Right kidney (tissue), 9 donors: ENCODE measurements at places on chromosomes 11 and 22.

DNA sequence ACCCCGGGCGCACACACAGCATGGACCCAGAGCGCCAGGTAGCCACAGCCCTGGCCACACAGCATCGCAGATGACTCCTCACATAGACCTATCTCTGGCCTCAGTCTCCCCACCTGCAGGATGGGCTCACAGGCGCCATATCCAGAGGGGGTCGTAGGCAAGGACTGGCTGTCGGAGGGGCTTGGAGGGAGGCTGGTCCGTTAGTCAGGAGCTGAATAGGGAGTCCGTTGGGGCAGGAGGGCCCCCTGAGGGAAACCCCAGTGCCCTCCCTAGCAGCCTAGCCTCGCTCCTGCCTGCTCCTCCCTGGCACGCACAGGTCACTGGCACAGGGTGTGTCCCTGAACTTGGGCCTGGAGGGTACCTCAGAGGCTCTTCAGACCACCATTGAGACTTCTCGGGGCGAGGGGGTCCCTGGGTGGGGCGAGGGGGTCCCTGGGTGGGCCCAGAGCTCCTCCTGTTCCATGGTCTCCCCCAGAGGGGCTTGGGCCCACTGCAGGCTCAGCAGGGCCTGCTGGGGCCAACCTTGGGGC lies 2.0 kb downstream of the PLXNB2 start:
- DNase-seq: no peak

- no peak for DNase-seq
Measured at GRCh38 chr11:122082205-122082604, 33.8 kb downstream of the BLID start.

- DNase-seq: no peak
Measured at GRCh38 chr22:32701034-32701433, 100.5 kb upstream of the TIMP3 start.

- no peak for DNase-seq
Measured at GRCh38 chr11:69369945-69370344, 76.0 kb downstream of the MYEOV start.

DNA sequence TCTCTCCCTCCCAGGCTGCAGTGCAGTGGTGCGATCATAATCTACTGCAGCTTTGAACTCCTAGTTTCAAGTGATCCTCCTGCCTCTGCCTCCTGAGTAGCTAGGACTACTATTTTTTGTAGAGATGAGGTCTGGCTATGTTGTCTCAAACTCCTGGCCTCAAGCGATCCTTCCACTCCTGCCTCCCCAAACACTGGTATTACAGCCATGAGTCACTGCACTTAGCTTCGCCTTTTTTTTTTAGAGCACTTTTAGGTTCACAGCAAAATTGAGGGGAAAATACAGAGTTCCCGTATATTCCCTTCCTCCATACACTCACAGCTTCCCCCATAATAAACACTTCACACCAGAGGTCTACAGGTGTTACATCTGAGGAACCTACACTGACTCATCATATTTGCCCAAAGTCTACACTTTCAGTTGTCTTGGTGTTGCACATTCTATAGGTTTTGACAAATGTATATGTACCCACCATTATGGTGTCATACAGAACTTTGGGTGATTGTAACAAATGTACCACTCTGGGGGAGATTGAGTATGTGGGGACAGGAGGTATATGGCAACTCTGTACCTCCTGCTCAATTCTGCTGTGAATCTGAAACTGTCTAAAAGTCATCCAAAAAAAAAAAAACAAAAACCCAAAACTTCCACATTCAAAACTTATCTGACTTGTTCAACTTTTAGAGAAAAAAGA lies 11.3 kb upstream of the SLC37A4 start:
- no peak for DNase-seq

GRCh38 chr22:42623756-42624441 lies 9.2 kb upstream of the POLDIP3 start:
- DNase-seq: no peak

DNA sequence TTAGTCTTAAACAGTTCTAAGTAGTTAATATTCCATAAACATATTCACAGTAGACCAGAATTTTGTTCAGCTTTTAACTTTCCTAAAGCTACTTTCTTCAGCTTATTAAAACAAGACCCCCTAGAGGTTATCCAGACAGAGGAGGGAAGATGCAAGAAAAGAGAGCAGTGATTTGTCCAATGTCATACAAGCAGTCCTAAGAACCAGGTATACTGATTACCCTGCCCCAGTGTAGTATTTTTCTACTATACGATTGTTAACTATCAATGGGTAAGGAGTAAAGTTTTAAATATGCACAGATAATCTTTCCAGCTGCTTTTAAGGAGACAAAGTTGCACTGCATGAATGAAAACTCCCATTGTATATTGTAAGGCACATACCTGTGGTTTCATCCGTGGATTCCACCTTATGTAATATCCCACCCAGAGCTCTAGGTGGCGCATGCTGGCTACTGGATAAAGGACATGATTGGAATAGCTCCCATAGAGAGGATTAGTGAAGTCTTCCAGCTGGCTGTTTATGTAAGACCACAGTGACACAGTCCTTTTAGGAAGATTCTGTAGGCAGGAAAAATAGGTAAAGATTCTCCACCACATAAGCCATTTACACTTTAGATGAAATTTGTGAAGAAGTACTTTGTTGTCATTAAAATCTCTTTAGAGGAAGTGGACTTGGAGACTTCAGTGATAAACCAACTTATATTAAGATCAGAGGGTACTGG lies 45.6 kb downstream of the CEP57 start:
- peak; percentile 22 for DNase-seq

DNA sequence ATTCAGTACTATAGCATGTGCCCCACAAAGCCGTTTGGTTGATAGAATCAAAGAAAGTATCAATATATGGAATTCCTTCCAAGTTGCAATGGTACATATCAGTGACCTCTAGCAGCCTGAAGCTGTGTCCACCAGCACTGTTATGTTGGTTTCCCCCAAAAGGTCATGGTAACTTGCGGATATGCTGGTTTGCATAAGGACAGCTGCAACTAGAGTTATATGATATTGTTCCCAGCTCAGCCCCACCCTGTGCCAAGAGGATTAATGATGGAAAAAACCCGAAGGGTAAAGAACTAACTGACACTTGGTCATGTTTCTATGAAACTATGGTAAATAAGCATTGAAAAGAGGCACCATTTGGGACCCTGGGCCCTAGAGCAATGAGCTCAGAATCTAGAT lies 93.5 kb downstream of the PDHX start:
- DNase-seq: no peak

DNA sequence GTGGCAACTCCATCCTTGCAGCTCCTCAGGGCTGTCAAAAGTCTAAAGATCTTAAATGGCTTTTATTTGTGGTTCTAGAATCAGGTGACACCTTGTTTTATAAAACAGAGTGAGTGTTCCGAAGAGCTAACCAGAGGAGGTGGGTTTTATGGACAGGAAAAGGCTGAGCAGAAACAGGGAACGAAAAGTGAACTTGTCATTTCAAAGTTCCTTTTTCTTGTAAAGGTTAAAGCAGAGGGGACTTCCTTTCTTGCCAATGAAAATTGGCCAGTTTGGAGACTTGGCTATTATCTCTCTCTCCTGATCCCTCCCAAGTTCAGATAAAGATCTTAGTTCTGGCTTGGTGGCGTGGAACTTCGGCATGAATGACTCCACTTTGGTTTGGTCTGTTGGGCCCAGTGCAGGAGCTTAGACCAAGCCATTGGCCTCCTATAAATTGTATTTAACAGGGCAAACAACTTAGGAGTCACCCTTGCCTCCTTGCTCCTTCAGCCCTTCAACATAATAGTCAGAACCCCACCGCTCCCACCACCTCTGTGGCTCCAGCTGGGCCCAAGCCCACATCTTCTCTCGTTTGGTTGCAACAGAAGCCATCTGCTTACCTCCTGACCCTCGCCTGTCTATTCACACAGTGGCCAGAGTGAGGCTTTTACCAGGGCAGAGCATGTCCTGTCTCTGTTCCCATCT lies 102.4 kb upstream of the THY1 start:
- no peak for DNase-seq

DNA sequence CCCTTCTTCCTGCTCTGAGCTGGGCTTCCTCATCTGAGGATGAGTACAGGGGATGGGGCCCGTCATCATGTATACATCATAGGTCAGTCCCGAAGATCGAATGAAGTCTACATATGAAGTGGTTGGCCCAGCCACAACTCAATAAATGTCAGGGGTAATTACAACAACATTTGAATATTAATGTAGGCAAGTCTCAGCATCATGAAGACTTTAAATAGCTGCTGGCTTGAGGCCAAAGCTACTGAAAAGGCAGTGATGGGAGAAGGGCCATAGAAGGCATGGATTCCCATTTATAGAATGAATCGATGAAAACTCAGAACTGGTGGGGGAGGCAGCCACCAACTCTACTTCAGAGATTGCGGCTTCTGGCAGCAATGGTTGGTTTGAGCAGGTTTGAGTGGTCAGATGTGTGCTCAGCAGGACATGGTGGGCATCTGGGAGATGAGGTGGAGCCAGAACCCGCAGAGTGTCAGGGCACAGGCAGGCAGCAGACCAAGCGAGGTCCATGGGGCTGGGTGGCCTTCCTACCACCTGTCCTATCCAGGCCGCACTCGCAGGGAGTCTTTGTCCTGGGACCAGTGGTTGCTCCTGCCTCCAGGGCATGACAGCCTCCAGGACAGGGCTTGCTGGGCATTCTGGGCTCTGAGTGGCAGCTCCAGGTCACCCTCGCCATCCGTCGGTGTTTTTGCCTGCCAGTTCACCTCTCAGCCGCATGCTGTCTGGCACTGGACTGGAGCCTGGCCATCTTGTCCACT lies 919.1 kb downstream of the TBC1D22A start:
- DNase-seq: no peak

GRCh38 chr11:105456950-105457349 lies 152.9 kb upstream of the GRIA4 start:
- DNase-seq: no peak

GRCh38 chr11:80107415-80107814 lies 666.6 kb upstream of the TENM4 start:
- DNase-seq: no peak

DNA sequence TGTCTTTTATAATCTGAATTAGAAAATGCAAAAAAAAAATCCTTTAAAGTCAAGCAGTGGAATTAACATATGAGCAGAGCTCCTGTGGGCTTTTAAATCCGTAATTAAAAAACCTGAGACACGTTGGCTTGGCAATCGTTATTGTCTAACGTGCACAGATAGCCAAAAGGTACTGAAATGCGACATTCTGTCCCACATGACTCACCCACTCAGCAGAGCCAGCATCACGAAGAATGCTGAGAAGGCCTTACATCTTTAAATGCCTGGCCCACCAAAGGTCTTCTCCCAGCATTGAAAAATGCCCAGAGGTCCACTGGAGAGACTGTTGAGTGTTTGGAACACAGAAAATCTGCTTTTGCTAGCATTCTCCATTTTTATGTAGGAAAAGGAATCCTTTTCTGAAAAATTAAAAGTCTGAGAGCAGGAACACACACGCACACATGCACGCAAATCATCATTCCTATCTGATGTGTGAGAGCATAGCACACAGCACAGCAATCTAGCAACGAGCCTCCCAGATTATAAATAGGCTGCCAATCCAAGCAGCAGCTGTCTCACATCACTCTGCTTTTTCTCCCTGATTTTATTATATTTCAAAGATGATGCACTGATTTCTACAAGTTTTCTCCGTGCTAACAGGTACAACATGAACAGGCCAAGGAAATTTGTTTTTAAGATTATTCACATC lies 94.5 kb downstream of the PHF21A start:
- DNase-seq: no peak

GRCh38 chr11:27064086-27064485 lies 23.5 kb downstream of the BBOX1 start:
- no peak for DNase-seq

- DNase-seq: no peak
Measured at GRCh38 chr22:50567721-50568252, 5.1 kb upstream of the SYCE3 start.

GRCh38 chr11:46588131-46588530 lies 5.7 kb downstream of the AMBRA1 start:
- DNase-seq: no peak

- no peak for DNase-seq
Measured at GRCh38 chr11:62446091-62446490, 27.3 kb downstream of the SCGB1A1 start.

- DNase-seq: no peak
Measured at GRCh38 chr22:44580176-44581095, 82.4 kb upstream of the RTL6 start.

DNA sequence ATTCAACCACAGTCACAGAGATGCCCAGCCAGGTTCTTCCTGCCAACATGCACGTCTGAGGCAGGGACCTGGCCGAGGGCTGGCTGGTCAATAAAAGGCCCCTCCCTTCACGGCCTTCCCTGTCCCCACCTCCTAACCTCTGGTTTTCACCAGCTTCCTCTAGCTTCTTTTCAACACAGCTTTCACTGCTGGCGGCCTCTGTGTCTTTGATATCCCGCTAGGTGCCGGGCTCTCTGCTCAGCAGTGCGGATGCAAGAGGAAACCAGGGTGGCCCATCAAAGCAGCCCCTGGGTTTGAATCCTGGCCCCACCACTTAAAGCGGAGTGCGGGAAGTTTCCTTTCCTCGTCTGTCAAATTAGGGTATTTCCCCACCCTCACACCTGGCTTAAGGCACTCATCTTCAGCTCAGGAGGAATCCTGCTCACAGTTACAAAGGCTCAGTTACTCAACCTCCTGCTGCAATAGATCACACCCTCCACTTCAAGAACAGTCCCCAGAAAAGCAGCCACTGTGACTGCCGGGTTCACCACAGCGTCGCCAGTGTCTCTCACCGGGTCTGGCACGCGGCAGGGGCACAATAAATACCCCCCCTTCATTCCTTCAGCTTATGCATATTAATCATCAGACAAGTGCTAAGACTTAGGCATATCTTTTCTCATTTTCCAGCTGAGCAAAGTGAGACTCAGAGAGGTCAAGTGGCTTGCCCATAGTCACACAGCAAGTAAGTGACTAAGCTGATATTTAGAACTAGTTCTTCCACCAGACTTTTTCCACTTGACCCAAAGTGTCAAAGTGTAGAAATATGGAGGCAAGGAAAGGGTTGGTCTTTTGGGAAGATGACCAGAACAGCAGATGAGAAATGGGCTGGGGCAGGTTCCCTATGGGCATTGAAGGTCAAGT lies 45.7 kb downstream of the TXN2 start:
- no peak for DNase-seq

DNA sequence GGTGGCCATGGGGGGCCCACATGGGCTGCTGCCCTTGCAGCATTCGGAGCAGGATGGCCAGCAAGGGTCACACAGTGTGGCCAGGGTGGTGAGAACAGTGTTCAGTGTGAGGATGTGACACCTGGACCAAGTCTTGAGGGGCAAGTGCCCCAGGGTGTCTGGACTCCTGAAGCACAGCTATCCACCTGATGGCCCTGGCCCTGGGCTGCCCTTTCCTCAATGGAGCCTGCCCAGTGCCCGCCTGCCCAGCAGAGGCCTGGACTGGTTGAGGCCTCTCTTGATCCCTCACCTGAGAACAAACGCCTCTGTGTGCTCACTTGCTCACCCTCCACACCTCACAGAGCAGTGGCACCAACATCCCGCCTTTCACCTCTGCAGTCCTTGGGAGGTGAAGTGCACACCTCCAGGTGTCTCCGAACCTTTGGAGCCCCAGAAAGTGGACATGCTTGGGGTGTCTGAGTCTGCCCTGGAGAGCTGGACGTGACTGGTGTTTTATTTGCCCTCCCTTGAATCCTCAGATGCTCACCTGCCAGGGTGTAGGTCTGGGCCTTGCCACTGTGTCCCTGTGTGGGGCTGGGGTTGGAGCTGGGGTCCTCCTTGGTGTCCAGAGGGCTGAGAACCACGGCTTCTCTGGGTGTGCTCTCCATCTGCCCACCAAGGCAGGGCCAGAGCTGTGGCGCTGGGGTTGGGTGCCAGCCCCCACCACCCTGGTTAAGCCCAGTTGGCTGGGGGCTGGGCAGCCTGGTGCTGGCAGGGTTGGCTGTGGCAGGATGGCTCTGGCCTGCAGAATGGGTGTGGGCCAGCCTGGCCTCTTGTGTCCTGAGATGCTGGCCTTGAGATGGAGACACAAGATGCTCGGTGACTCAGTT lies 3.8 kb upstream of the MUC2 start:
- no peak for DNase-seq
